CD4-positive, alpha-beta T cell treated with Interleukin-15 for 1 hour (primary cell): ENCODE measurements at places on chromosomes 1 and 21.

DNA sequence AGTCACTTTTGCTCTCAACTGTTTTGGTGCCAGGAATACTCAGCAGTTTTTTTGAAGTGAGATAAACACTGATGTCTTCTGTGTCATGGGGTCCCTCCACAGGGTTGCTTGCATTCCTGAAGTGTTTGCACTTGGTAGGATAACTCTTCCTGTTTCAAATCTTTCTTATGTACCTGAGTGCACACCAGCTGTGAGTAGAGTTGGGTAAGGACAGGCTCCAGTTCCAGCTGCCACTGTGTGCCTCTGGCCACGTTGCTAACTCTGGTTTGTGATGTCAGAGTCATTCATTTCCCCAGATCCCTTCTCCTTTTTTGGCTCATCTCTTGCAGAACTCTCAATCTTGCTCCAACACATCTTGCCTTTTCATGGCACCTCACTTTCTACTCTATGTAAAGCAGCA is 356.3 kb upstream of the B3GALT2 start:
- no peak for DNase-seq

DNA sequence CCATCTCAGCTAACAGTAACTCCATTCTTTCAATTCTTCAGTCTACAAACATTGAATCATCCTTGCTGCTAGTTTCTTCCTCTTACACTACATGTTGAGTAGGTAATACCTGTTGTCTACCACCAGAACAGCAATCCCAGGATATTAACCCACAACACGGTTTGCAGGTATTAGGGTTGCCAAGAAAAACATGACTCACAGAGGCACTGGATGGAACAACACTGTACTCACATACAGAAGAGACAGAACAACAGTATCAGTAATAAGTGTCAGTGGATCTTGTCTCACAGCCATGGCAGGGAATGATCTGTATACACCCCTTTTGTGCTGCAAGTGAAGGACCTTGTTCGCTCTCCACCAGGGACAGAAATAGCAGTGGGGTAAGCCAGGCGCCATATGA is 212.1 kb downstream of the GPR52 start:
- no peak for DNase-seq

DNA sequence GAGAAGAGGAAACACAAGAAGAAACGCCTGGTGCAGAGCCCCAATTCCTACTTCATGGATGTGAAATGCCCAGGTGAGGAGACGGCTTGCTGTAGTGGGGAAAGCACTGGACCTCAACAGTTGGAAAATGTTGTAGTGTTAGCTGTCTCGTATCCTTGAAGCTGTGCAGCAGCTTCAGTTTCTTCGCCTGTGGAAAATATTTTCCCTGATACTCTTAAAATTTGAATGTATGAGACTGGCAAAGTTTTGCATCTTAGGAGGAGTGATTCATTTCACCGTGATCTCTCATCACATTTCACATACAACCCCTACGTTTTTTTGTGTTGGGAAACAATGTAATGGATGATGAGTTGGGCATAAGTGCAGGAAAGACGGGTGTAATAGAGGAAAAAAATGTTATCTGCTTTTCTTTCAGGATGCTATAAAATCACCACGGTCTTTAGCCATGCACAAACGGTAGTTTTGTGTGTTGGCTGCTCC is 629 bp downstream of the RPS27 start:
- no peak for DNase-seq

- DNase-seq: no peak
These were observed 137.1 kb downstream of the ETS2 start for GRCh38 chr21:38942748-38943211.

- DNase-seq: no peak
These were observed 35.6 kb upstream of the ZNHIT6 start for GRCh38 chr1:85743814-85744213.

- DNase-seq: no peak
These were observed 2029.3 kb downstream of the MRPL39 start for GRCh38 chr21:23578027-23578426.

GRCh38 chr1:16318555-16318954 is 33.7 kb downstream of the FBXO42 start:
- no peak for DNase-seq

- DNase-seq: no peak
These were observed 13.7 kb downstream of the CD34 start for GRCh38 chr1:207897188-207897587.

DNA sequence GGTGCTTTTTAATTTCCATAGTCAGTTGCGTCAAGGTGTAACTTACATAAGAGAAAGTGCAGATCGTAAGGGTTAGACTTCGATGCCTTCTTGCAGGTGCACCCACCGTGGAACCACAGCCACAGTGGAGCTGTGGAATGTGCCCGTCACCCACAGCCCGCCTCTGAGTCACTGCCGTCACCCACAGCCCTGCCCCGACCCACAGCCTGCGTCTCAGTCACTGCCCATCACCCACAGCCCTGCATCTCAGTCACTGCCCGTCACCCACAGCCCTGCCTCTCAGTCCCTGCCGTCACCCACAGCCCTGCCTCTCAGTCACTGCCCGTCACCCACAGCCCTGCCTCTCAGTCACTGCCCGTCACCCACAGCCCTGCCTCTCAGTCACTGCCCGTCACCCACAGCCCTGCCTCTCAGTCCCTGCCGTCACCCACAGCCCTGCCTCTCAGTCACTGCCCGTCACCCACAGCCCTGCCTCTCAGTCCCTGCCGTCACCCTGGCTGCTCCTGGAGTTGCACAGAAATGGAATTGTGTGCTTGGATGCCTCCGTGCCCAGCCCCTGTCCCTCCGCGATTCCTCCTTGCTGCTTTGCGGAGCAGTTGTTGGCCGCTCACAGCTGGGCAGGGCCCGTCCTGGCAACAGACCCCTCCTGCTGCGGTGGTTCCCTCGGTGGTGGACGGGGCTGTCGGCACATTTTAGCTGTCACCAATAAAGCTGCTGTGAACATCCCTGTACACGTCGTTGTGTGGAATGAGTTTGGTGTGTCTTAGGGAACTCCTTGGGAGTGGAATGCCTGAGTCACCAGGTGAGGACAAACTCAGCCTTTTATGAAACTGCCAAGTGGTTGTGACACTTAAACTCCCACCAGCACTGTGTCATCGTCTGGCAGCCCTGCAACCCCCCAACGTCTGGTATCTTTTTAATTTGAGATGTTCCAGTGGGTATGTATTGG is 44.9 kb upstream of the COL6A2 start:
- DNase-seq: peak; percentile 42

- no peak for DNase-seq
These were observed 26.2 kb upstream of the CYYR1 start for GRCh38 chr21:26599261-26599660.

DNA sequence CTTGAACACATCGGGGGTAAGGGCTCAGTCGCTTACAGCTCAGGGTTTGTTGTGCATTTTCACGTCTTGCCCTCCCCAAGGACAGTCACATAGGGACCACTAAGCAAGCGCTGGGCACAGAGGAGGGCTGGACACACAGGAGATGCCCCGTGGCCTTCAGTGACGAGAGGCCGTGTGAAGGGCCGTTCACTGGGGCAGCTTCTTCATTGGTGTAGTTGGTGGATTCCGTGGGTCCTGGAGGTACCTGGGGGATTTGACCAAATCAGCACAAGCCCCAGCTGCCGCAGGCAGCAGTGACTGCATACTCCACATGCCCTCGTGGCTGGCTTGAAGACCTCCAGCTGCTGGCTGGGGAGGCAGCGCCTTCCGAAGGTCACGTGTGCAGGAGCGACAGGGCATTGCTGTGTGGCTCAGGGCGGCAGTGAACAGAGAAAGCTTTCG is 100.8 kb upstream of the C1orf174 start:
- peak; percentile 11 for DNase-seq

GRCh38 chr21:32523463-32523862 is 61.9 kb downstream of the TCP10L start:
- DNase-seq: no peak

DNA sequence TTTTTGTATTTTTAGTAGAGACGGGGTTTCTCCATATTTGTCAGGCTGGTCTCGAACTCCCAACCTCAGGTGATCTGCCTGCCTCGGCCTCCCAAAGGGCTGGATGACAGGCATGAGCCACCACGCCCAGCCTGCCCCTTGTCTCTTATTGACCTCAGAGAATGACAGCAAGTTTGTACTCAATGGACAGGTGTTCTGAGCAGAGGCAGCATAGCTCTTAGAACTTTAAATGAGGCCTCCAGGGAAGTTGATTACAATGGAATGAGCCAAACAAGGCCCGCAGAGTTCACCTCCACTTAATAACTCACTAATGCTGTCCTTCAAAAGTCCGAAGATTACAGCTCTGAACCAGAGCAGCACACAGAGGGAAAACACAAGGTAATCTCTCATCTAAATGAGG is 10.9 kb downstream of the TMPRSS2 start:
- no peak for DNase-seq

- DNase-seq: no peak
These were observed 88.0 kb downstream of the NTNG1 start for GRCh38 chr1:107228704-107229371.

DNA sequence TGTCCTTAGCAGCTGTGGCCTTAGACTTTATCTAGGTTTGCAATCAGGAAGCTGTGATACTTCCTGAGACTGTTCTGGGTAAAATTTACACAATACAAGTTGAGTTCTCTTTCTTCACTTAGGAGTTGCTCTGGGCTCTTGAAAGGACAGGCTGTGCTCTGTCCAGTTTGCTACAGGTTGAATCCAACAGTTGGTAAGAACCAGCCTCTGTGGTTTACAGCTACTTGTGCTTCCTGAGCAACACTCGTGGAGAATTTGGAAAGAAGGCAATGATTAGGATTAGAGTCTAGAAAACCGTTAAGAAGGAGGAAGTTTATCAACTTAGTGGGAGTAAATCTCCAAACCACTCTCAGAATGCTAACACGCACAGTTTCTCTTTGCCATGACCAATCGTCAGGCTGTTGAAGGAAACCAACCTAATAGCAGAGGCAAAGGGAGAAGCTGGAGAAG is 26.8 kb downstream of the GFI1 start:
- no peak for DNase-seq

GRCh38 chr1:51238034-51238403 is 1.9 kb downstream of the RNF11 start:
- no peak for DNase-seq

GRCh38 chr1:27403065-27403726 is 10.8 kb downstream of the GPR3 start:
- DNase-seq: peak; percentile 53

DNA sequence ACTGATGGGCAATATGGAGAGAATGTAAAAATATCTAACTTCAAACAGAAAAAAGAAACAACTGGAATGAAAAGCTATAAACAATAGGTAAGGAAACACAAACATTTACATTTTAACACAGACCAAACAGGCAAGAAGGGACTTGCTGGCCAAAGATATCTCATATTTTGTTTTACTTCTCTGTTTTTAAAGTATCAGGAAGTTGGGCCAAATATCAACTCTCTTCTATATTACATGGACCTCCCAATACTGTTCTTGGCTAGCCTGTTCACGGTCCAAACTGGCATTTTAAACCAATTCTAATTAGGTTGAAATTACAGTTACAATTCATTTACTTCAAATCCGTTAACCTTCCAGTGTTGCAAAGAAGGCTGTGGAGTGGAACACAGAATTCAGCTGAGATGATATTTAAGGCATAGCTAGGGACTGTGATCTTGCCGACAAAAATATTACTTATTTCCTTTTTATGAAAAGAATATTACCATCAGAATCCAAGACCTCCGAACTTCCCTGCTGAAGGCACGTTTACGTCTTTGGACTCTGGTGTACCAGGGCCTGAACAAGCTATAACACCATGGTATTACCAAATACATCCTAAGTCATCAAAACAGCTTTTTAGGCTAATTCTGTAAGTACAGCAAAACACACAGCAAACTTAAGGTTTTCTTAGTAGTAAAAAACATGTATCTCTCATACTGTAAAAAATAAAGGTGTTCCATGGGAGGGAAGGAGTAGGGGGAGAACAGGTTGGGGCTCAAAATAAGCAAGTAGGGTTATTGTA is 165.4 kb downstream of the RUNX1 start:
- DNase-seq: no peak

- DNase-seq: no peak
These were observed 6.4 kb downstream of the SZT2 start for GRCh38 chr1:43396059-43396458.

GRCh38 chr1:203116091-203116820 is 11.3 kb upstream of the ADORA1 start:
- DNase-seq: no peak

DNA sequence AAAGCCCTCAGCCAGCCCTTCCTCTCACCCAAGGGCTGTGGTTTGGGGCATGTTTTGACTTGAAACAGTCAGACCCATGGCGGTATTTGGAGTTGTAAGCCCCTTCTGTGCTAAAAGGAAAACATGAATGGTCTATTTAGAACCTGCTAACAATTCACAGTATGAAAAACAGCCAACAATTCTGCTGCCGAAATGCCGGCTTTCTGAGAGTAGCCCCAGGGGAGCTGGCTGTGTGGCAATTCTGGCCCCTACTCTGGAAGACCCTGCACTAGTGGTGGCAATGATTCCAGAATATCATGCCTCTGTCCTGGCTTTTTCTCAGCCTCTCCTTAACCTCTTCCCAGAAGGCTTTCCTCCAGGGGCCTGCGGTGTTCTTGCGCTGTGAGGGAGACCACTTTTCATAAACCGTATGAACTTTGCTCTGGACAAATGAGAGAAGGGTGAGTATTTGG is 118.7 kb downstream of the EDEM3 start:
- DNase-seq: no peak

DNA sequence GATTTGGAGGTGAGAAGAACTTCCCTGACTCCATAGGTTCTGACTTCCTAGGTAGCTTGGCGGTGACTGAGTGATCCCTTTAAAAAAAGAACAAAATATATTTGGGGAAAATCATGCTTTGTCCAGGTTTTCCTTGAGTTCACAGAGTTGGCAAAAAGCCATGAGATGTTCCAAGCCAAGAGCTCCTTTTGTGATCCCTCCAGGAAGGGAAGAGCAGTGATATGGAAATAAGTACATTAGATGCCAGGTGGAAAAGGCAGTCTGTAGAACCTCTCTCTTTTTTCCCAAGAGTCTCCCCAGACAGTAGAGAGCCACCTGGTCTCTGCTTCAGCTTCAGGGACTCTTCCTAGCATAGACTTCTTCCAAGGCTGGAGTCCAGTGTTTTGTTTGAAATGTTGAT is 10.2 kb downstream of the TLCD4 start:
- no peak for DNase-seq

- DNase-seq: no peak
These were observed at the start of gene DDAH1 for GRCh38 chr1:85465099-85465785. Gene DDAH1, minus strand, starts transcription at chr1:85465159. Its CDS starts 114 bp downstream, at chr1:85465045.

DNA sequence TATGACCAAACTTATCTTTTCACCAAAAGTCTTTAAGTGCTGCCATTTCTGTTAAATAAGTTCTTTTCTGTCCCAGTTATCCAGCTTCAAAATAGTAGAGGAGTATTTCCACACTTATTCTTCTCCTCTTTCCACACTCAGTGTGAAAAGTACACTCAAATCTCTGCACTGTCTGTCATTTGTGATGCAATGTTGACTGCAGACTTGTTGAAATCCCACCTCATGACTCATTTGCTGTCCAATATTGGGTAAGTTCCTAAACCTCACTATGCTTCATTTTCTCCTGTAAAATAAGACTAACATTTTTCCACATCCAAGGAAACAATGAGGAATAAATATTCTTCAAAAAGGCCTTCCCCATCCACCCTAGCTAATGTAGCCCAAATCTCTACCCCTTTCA is 17.5 kb downstream of the LRRIQ3 start:
- no peak for DNase-seq

GRCh38 chr21:37060296-37060695 is 12.6 kb downstream of the PIGP start:
- DNase-seq: no peak
